ENCODE measurements at places on chromosomes 4 and X.

DNA sequence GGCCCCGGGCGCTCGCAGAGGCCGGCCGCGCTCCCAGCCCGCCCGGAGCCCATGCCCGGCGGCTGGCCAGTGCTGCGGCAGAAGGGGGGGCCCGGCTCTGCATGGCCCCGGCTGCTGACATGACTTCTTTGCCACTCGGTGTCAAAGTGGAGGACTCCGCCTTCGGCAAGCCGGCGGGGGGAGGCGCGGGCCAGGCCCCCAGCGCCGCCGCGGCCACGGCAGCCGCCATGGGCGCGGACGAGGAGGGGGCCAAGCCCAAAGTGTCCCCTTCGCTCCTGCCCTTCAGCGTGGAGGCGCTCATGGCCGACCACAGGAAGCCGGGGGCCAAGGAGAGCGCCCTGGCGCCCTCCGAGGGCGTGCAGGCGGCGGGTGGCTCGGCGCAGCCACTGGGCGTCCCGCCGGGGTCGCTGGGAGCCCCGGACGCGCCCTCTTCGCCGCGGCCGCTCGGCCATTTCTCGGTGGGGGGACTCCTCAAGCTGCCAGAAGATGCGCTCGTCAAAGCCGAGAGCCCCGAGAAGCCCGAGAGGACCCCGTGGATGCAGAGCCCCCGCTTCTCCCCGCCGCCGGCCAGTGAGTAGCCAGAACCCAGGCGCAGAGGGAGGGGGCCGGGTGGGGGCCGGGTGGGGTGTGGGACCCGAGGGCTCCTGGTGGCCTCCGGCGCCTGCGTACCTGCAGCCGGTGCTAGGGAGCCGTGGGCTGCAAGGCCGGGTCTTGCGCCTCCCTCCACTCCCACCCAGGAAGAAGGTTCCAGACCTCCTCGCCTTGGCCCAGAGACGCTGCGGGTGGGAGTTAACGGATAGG, 534 bp downstream of the MSX1 start:
- DNase-seq: no peak

DNA sequence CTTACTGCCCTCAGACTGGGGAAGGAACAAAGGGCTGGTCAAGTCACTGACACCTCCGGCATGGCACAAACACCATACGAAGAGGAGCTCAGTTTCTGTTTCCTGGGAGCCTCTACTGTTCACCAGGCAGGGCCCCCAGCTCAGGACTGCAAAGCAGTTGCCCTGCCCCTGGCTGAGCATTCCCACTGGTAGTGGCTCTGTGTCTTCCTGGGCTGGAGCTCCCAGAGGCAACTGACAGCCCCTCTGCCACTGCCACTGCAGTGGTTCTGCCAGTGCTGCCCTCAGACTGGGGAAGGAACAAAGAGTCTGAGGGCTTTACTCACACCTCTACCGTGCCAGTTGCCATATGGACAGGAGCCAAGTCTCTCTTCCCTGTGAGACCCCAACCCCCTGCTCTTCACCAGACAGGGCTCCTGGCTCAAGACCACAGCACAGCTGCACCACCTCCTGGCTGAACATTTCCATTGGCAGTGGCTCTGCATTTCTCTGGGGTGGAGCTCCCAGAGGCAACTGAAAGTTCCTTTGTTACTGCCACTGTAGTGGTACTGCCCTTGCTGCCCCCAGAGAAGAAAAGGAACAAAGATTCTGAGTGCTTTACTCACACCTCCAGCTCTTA, 67.9 kb downstream of the SMARCA5 start:
- DNase-seq: no peak

DNA sequence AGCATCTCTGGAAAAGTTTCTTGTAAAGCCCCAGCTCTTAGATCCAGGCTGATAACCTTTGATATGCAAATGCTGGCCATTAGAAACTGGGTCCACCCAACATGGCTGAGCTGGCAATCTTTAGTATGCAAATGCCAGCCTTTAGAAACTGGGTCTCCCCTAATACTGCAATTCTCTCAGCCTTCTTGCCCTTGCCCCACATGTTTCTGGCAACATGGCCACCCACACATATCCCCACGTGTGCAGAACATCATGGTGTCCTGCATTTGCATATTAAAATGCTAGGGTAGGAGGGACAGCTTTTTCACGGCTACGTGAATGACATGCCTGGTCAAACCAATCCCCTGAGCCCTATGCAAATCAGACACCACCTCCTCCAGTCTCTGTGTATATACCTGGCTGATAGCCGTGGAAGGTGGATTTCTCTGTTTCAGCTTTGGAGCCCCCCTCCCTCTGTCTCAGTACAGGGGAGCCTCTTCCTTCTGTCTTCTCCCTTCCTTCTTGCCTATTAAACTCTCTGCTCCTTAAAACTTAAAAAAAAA, 344.0 kb upstream of the NWD2 start:
- DNase-seq: no peak

DNA sequence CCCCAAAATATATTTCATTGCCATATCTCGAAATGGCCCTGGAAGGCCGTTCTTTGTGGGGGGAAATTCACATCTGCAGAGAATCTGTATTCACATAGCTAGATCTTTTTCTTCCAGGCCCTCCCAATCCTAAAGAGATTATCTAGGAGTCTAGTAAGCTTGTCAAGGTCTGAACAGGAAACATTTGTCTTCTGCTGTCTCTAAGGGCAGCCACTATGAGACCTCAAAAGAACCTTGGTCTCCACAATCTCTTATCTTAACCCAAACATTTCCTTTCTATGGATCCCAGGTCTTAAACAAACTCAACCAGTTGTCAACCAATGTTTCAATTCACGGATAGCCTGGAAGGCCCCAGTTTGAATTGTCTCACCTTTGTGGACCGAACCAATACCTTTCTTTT, 45.0 kb downstream of the CRLF2 start:
- DNase-seq: no peak

DNA sequence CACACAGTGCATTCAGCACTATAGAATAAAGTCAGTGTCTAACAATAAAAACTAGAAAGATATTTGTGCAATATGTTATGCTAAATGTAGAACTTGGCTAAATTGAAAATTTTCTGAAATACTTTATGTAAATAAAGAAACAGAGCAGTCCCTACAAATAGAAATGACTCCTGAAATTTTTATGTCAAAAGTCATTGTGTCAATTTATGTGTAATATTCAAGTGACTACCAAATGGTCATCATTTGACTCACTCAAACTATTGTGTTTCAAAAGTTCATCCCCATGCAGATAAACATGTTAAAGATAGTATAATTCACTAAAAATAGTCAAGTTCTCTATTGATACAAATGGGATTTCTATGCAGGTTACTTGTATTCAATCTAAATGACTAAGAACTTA, 17.9 kb downstream of the LRBA start:
- DNase-seq: no peak

DNA sequence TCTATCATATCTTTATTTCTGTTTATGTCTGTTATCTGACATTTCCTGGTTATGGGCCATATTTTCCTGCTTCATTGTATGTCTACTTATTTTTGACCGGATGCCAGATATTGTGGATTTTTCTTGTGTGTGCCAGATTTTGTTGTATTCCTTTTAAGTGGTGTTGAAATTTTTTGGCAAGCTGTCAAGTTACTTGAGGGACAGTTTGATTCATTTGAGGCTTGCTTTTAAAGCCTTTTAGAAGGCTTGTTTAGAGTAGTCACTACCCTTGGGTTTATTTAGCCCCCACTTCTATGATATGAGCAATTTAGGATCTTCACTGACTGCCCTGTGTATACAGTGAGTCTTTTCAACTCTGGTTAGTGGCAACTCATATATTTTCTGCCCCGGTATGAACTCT, 29.2 kb upstream of the NPY2R start:
- DNase-seq: no peak

Measured in iris pigment epithelial cell (primary cell).